ENCODE measurements at places on chromosomes 1 and 21.

DNA sequence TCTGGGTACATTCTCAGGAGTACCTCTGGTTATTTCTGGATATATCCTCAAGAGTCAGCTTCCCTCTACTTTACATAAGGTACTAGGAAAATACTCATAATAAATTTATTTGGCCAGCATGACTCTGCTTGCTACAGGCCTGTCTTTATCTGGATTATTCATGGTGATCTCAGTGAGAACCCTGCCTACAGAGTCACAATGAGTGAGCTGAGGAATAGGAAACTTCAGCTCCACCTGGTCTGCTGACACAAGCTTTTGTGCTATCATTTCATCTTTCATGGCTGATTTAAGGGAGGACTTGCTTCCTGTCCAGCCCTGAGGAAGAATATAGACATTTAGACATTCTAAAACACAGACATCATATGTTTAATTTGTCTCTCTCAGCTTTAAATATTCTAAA is 19.5 kb upstream of the SUCO start:
- no peak for DNase-seq

- no peak for DNase-seq
Observed at GRCh38 chr1:221862971-221863370, 121.1 kb upstream of the DUSP10 start.

DNA sequence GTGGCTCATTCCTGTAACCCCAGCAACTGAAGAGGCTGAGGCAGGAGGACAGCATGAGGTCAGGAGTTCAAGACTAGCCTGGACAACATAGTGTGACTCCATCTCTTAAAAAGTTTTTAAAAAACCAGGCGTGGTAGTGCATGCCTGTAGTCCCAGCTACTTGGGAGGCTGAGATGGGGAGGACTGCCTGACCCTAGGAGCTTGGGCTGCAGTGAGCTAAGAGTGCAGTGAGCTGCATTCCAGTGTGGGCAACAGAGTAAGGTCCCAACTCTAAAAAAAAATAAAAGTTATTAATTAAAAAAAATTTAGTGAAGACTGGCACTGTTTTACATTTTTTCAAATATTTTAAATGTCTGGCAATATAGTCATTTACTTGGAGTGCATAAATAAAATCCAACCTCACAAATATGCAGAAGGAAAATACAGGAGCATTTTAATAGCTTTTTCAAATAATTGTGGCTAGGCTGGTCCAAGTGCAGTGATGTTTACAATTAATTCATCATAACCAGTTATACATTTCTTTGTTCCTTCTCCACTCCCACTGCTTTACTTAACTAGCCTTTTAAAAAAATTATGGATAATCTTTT is 10.8 kb downstream of the ZBTB8OS start:
- no peak for DNase-seq

GRCh38 chr21:39029900-39030884 is 153.1 kb downstream of the PSMG1 start:
- DNase-seq: peak; percentile 63

DNA sequence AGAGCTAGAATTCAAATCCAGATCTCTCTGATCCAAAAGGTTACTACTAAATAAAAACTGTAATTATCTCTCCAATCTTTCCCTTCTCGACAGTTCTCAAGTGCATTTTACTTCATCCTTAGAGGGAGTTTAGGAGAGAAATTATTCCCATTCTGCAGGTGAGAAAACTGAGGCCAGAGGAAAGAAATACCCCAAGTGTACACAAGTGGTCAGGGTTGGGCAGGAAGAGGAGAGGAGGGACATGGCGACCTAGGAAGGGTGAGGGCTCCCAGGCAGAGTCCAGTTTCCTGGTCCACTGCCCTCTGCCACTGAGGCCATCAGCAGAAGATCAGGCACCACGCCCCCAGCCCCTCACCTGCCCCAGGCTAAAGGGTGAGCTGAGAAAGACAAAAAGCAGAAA is 127.1 kb upstream of the RUNX3 start:
- no peak for DNase-seq

- no peak for DNase-seq
Observed at GRCh38 chr1:51517361-51518032, 1.6 kb downstream of the EPS15 start.

DNA sequence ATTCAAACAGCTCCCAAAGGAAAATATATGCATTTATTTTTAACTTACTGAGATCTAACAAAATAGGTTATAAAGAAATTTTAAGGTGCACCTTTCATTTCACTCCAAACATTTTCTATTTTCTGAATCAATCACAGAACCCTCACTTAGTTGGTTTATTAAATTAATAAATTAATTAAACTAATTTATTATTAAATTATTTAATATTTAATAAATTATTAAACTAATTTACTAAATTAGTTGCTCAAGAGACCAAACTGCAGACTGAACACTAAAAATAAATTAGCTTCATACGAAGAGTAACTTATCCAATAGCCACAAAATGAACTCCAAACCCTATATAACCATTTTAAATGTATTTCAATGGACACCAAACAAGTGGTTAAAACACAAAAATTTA is 68.0 kb downstream of the PRPF38A start:
- no peak for DNase-seq

All from H1 (cell line).